ENCODE measurements at places on chromosomes 1 and 21. TPM values are rescaled to one million over a fixed set of nuclear protein-coding genes. Genes with fewer than 3 reads are reported as not detected.

- H3K4me3 ChIP-seq: no peak overlapping the region
- no peaks in the 10 kb centered on the region for H3K27me3 ChIP-seq
- DNase-seq: no peak
- no peaks in the 10 kb centered on the region for H3K4me1 ChIP-seq
- H3K36me3 ChIP-seq: no peaks in the 10 kb centered on the region
These were observed 575.9 kb downstream of the USP25 start for GRCh38 chr21:16305686-16306085.

DNA sequence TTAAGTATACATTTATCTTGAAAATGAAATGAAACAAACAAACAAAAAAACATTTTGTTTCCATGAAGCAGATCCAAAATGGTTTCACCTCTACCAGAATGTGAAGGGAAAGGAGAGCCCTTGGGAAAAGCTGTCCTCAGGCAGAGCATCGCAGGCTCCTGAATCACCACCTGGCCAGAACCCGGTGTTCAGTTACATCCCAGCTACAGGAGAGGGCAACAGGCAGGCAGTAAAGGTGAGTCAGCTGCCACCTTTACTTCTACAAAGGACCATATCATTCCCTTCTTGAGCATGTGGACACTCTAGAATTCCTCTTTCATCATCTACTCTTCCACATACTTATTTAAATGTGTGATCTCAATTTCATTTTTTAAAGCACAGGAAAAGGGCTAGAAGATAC is 151.2 kb downstream of the PIGK start:
- no peaks in the 10 kb centered on the region for H3K27me3 ChIP-seq
- no peak overlapping the region for H3K4me3 ChIP-seq
- H3K4me1 ChIP-seq: no peaks in the 10 kb centered on the region
- no peaks in the 10 kb centered on the region for H3K36me3 ChIP-seq

- no peaks in the 10 kb centered on the region for H3K27me3 ChIP-seq
- no peak overlapping the region for H3K27ac ChIP-seq
- H3K4me1 ChIP-seq: peaks cover 29% of the 10 kb centered on the region
- DNase-seq: no peak
- H3K4me3 ChIP-seq: no peak overlapping the region
- H3K36me3 ChIP-seq: no peaks in the 10 kb centered on the region
These were observed 28.9 kb upstream of the BTG2 start for GRCh38 chr1:203276408-203276807.

DNA sequence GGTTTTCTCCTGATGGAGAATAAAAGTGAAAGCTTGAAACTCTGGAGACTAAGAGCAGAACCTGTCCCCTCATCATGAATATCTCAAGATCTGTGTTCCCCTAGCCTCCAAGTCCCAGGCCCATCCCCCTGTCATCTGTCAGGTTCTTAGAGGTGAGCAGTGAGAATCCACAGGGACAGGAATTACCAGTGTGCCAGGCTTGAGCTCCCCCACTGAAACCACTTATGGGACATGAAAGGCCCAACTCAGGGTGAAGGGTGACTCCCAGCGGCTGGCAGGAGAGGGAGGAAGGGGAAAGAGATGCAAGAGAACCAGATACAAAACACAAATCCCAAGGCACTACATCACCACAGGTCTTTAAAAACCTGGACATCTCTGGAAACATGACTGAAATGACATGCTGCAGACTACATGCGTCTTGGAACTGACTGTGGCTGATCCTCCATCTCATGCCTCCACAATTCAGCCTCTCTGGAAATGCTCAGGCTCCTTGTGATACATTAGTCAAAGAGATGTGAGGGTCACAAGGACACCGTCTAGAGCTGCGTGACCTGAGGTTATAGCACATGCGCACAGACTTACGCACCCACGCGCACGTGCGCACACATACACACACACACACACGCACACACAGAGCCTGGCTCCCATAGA is 6.8 kb upstream of the LY9 start:
- H3K4me3 ChIP-seq: no peak overlapping the region
- no peaks in the 10 kb centered on the region for H3K4me1 ChIP-seq
- H3K27ac ChIP-seq: no peak overlapping the region
- DNase-seq: no peak
- H3K36me3 ChIP-seq: no peaks in the 10 kb centered on the region

GRCh38 chr1:165185161-165185889 is 171.2 kb downstream of the LMX1A start:
- H3K36me3 ChIP-seq: no peaks in the 10 kb centered on the region
- H3K4me1 ChIP-seq: no peaks in the 10 kb centered on the region
- H3K27ac ChIP-seq: no peak overlapping the region
- no peak overlapping the region for H3K4me3 ChIP-seq

The MRAP gene
- total RNA-seq: 0.24 TPM

- H3K27ac ChIP-seq: peak overlapping the region; percentile 91
- H3K36me3 ChIP-seq: no peaks in the 10 kb centered on the region
- peak; percentile 81 for DNase-seq
- peaks cover 27% of the 10 kb centered on the region for H3K4me1 ChIP-seq
- H3K27me3 ChIP-seq: no peaks in the 10 kb centered on the region
These were observed 62.7 kb downstream of the PLPP3 start for GRCh38 chr1:56516539-56517252.

- H3K27ac ChIP-seq: no peak overlapping the region
- no peak overlapping the region for H3K4me3 ChIP-seq
- no peak for DNase-seq
- no peaks in the 10 kb centered on the region for H3K36me3 ChIP-seq
These were observed 10.5 kb upstream of the KDF1 start for GRCh38 chr1:26970810-26971209.

DNA sequence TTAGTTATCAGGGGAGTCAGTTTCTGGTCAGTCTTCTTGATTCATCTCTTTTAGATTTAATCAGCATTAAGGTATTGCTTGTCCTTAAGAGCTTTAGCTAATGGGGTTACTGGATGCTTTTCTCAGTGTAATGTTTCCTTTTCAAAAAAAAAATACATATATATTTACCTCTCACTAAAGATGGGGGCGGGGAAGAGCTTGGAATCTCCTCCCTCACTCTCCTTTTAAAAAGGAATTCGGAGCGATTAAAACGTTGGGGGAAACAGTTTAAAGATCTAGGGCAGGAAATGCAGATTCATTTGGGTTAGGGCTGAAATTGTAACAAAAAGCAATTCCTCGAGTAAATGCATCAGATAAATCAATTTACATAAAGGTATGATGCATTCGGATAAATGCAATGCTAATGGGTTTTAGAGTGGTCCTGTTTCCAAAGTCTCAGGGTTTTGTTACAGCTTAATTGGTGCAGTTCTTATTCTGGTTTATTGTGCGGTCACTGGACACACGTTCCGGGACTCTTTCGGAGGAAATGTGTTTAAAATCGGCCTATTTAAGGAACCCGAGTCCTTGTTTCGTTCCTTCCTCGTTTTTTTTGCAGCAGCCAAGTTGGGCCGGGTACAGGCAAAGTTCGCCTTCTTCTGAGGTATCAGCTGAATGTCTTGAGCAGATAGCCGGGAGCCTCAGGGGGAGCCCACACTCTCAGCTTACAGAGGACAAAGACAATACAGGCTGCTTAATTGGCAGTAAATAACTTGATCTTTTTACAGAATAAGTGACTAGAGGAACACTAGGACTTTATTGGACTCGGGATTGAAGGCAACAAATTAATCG is 1.6 kb downstream of the LMO4 start:
- peak overlapping the region; percentile 62 for H3K4me3 ChIP-seq
- peak overlapping the region; percentile 96 for H3K27ac ChIP-seq
- no peaks in the 10 kb centered on the region for H3K27me3 ChIP-seq
- H3K36me3 ChIP-seq: peaks cover 3% of the 10 kb centered on the region

DNA sequence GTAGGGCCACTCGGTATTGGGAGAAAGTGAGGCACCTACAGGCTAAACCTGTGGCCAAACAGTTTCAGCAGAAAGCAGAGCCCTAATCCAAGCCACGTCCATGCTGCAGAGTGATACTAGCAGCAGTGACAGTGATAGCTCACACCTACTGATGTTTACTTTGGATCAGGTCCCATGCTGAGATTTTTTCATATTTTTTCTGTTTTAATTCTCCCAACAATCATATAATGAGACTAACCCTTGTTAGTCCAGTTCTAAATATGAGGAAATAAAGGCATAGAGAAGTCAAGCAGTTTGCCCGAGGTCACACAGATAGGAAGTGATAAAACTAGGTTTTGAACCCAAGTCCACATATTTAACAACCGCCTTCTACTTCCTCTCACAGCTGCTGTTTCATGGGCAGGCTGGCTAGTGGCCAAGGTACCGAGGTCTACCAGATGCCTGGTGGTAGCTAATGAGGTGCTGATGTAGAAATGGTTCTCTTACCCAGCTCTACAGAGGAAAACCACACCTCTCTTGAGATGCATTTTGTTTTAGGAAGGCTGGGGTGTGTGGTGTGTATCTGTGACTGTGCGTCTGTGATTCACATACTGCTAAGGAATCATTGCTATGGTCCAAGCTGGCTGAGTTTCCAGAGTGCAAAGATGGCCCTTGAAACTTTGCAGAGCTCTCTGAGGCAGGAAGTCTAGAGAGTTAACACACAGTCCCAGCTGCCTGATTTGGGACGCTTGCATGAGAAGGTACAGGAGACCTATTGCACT is 80.3 kb upstream of the ARTN start:
- H3K27ac ChIP-seq: no peak overlapping the region
- H3K4me1 ChIP-seq: no peaks in the 10 kb centered on the region
- no peak overlapping the region for H3K4me3 ChIP-seq
- no peaks in the 10 kb centered on the region for H3K27me3 ChIP-seq
- no peak for DNase-seq

DNA sequence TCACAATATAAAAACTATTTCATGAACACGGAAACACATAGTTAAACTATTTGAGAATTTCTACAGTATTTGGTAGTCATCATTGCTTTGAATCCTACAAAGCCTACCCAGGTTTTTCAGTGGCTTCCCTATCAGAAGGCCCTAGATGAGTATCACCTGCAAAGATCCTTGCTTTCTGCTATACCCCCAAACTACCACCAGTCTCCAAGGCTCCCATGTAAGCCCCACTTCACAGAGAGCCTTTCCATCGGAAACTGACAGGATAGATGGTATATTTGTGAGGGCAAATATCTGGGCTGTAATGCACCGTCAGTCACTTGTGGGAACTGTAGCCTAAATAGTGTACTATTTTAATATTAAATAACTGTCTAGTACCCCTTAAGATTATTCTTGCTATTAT is 674.3 kb downstream of the BRINP3 start:
- H3K4me1 ChIP-seq: no peaks in the 10 kb centered on the region
- no peaks in the 10 kb centered on the region for H3K36me3 ChIP-seq
- DNase-seq: no peak
- no peak overlapping the region for H3K4me3 ChIP-seq
- H3K27me3 ChIP-seq: no peaks in the 10 kb centered on the region

The C1orf94 gene
- not detected for total RNA-seq

DNA sequence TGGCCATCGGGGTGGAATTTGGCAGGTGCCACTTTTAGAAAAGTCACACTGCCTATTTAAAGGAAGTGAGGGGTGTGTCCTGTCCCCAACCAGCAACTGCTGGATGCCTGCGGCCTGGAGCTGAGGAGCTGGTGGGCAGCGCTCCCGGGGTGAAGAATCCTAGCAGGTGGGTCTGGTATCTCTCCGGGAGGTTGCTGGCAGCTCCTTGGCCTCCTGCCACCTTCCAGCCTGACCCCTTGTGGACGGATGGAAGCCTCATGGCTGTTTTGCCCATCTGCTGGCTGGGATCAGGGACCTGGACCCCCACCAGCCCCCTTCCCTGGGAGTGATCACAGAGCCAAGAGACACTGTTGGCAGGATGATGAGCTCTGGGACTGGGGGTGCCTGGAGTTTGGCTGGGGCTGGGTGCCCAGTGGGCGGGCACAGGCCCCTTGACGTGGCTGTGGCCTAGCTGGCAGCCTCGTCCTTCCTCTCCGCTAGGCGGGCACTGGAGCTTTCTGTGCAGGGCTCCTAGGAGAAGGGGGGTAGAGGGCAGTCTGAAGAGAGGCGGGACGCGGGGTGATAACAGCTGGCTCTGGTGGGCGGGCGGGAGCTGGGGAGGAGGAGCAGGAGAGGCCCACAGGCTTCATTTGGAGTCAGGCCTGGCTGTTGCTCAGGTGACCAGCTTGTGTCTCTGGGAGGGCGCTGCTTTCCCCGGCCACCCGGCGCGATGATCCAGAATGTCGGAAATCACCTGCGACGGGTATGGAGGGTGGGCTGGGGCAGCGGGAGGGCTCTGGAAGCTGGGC is at the start of gene ACOT11:
Gene ACOT11, plus strand, starts transcription at position 628 of the 788 bp plus-strand sequence. Its CDS starts 82 bp downstream, at position 710.
- DNase-seq: peak; percentile 83
- H3K4me3 ChIP-seq: no peak within 1 kb of the TSS
- no peaks in the 10 kb centered on the region for H3K36me3 ChIP-seq
- no peaks in the 10 kb centered on the region for H3K27me3 ChIP-seq
- peak within 1 kb of the TSS; percentile 85 for H3K27ac ChIP-seq

DNA sequence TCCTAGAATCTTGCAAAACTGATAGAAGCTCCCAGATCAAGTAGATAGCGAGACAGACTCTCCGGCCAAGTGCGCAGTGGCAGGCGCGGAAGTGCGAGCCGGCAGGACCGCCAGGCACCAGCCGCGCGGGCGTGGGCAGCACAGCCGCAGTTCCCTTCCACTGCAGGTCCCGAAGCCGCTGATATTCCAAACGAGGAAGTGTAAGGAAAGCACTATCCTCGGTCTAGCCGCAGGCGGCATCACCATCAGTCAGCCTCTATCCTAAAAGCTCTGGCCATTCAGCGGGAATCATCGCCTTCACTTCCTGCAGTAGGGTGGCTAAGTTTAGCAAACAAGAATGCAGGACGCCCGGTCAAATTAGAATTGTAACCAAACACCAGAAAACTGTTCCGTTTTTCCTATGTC is 710 bp downstream of the GLRX2 start:
- DNase-seq: peak; percentile 70
- H3K27ac ChIP-seq: peak overlapping the region; percentile 95
- H3K27me3 ChIP-seq: no peaks in the 10 kb centered on the region
- no peaks in the 10 kb centered on the region for H3K36me3 ChIP-seq
- H3K4me1 ChIP-seq: peaks cover 12% of the 10 kb centered on the region

The NBPF10 gene
- 1.0 TPM for total RNA-seq

- no peaks in the 10 kb centered on the region for H3K27me3 ChIP-seq
- H3K27ac ChIP-seq: no peak overlapping the region
- peaks cover 8% of the 10 kb centered on the region for H3K4me1 ChIP-seq
- no peaks in the 10 kb centered on the region for H3K36me3 ChIP-seq
These were observed 9.8 kb downstream of the INKA2 start for GRCh38 chr1:111729271-111729921.

The COL9A2 gene
- 20.6 TPM for total RNA-seq

GRCh38 chr1:223852337-223852736 is 6.6 kb upstream of the TP53BP2 start:
- no peaks in the 10 kb centered on the region for H3K36me3 ChIP-seq
- no peaks in the 10 kb centered on the region for H3K27me3 ChIP-seq
- H3K27ac ChIP-seq: no peak overlapping the region
- no peak overlapping the region for H3K4me3 ChIP-seq
- no peak for DNase-seq

The TRIM46 gene
- 1.1 TPM for total RNA-seq

- H3K27ac ChIP-seq: no peak overlapping the region
- H3K27me3 ChIP-seq: no peaks in the 10 kb centered on the region
- no peaks in the 10 kb centered on the region for H3K36me3 ChIP-seq
- H3K4me3 ChIP-seq: no peak overlapping the region
- DNase-seq: no peak
These were observed 10.3 kb downstream of the SHISA4 start for GRCh38 chr1:201898992-201899391.

DNA sequence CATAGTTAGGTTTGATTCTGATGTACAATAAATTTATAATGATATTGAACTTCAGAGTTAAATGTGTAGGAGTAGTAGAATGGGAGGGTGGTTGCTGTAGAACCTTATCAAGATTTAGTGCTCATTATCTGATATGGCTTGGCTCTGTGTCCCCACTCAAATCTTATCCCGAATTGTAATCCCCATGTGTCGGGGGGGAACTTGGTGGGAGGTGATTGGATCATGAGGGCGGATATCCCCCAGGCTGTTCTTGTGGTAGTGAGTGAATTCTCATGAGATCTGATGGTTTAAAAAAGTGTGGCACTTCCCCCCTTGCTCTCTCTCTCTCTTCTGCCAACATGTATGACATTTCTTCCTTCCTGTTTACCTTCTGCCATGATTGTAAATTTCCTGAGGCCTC is 265.5 kb downstream of the GRIK1 start:
- H3K4me3 ChIP-seq: no peak overlapping the region
- H3K27me3 ChIP-seq: no peaks in the 10 kb centered on the region
- no peak for DNase-seq

Data from hepatocyte (in vitro differentiated cells).